ENCODE measurements at places on chromosomes 16 and 17.

- H3K4me1 ChIP-seq = no peaks in the 10 kb centered on the region
- no peaks in the 10 kb centered on the region for H3K36me3 ChIP-seq
- H3K27ac ChIP-seq = no peak overlapping the region
- H3K4me3 ChIP-seq = no peak overlapping the region
- no peaks in the 10 kb centered on the region for H3K27me3 ChIP-seq
These were observed 916.1 kb downstream of the KCNJ2 start for GRCh38 chr17:71085238-71086033.

DNA sequence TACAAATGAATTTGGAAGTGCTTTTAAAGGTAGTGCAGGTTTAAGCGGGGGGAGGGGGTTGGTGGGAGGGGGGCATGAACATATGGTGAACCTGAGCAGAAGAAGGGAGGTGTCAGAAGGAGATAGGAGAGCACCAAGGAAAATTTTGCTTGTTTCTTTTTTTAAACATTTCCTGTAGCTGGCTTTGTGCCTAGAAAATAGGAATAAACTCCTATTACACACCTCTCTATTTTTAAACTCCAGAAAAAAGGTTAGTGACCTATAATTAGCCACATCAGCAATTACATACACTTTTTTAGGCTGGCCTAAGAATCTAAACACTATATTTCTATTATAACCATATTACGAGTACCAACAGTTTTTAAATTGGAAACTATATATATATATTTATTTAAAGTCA is 159.1 kb downstream of the SKAP1 start:
- no peak for DNase-seq
- no peaks in the 10 kb centered on the region for H3K4me1 ChIP-seq
- H3K27me3 ChIP-seq = peaks cover 2% of the 10 kb centered on the region
- no peak overlapping the region for H3K27ac ChIP-seq
- no peak overlapping the region for H3K4me3 ChIP-seq

DNA sequence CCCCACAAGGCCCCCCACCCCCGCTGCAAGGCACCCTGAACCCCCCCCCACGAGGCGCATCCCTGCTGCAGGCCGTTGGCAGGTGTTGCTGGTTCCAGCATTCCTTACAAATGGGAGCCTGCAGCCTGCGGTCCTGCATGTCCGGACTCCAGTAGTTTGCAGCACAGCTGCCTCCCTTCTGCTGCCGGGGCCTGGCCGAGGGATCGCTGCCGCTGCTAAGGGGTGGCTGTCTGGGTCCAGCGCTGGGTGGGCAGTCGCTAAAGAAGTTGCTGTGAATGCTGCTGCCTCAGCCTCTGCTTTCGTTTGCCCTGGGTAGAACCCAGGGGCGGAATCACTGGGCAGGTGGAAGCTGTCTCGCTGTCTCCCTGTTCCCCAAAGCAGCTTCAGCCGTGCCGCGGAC is 11.8 kb downstream of the UTS2R start:
- H3K36me3 ChIP-seq = no peaks in the 10 kb centered on the region
- H3K4me1 ChIP-seq = no peaks in the 10 kb centered on the region
- H3K4me3 ChIP-seq = no peak overlapping the region
- H3K27ac ChIP-seq = no peak overlapping the region
- peaks cover 18% of the 10 kb centered on the region for H3K27me3 ChIP-seq

DNA sequence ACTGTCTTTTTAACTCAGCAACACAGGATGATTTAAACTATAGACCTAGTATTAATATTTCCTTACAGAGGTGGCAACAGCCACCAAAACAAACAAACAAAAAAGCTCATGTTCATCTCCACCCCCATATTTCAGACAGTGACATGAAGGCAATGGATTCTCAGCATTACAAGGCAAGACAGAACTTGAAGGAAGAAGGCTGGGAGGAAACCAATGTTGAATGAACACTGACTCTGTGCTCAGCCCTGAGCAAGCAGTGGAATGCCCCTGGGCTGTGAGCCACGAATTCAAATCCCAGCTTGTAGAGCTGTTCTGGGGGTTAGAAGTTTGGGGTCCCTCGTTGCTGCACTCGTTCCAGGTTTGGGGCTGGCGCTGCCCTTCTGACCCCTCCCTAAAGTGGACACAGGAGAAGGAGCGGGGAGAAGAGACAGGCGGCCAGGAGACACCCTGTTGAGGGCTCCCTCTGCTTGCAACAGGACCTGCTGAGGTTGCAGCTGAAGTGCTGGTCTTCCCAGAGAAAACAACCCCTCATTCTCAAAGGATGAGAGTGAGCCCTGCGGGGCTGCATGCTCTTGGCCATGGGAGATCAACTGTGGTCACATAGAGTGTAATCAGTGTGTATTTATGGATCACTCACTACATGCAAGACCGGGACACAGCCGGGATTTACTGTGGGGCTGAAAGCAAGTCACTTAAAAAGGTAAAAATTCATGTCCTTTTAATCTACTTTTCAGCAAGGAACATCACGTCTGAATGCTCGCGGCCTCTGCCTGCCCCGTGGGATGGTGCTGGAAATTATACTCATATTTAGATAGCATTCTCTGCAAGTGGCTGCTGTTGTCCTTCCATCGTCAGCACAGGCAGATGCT is 34.3 kb downstream of the MYH3 start:
- H3K36me3 ChIP-seq = no peaks in the 10 kb centered on the region
- no peak for DNase-seq
- H3K4me1 ChIP-seq = peaks cover 6% of the 10 kb centered on the region

DNA sequence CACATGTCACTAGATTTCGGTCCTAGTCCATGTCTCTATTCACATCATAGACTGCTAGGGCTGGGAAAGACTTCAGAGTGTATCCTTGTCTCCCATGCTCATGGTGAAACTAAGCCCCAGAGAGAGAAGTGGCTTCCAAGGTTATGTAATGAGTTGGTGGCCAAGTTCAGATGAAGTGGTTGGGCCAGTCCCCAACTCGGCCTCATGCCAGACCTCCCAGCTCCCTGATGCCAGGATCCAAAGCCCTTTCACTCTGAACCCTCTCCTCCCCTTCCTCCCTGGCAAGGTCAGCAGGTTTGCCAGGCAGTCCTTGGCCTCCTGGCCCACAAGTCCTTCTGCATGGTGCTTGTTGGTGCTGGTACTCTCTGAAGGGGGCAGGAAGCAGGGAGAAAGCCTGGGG is 189.7 kb downstream of the AXIN2 start:
- no peaks in the 10 kb centered on the region for H3K4me1 ChIP-seq
- H3K4me3 ChIP-seq = no peak overlapping the region
- no peak overlapping the region for H3K27ac ChIP-seq
- peaks cover 25% of the 10 kb centered on the region for H3K27me3 ChIP-seq
- DNase-seq = no peak

GRCh38 chr16:67528222-67528869 is at the start of gene RIPOR1:
TSS of gene RIPOR1 (plus strand) at chr16:67528829. CDS start at chr16:67538447, 9,618 bp downstream.
- peak within 1 kb of the TSS; percentile 95 for H3K27ac ChIP-seq
- no peak for DNase-seq
- no peaks in the 10 kb centered on the region for H3K27me3 ChIP-seq
- peaks cover 12% of the 10 kb centered on the region for H3K36me3 ChIP-seq

GRCh38 chr16:58732545-58733247 is 1.4 kb downstream of the GOT2 start:
- peaks cover 9% of the 10 kb centered on the region for H3K36me3 ChIP-seq
- no peaks in the 10 kb centered on the region for H3K27me3 ChIP-seq
- H3K27ac ChIP-seq = peak overlapping the region; percentile 62
- H3K4me3 ChIP-seq = peak overlapping the region; percentile 98
- no peak for DNase-seq

- no peaks in the 10 kb centered on the region for H3K4me1 ChIP-seq
- H3K27me3 ChIP-seq = peaks cover 2% of the 10 kb centered on the region
- no peak overlapping the region for H3K27ac ChIP-seq
- DNase-seq = no peak
- H3K36me3 ChIP-seq = no peaks in the 10 kb centered on the region
These were observed 57.3 kb downstream of the CACNG5 start for GRCh38 chr17:66892246-66892645.

DNA sequence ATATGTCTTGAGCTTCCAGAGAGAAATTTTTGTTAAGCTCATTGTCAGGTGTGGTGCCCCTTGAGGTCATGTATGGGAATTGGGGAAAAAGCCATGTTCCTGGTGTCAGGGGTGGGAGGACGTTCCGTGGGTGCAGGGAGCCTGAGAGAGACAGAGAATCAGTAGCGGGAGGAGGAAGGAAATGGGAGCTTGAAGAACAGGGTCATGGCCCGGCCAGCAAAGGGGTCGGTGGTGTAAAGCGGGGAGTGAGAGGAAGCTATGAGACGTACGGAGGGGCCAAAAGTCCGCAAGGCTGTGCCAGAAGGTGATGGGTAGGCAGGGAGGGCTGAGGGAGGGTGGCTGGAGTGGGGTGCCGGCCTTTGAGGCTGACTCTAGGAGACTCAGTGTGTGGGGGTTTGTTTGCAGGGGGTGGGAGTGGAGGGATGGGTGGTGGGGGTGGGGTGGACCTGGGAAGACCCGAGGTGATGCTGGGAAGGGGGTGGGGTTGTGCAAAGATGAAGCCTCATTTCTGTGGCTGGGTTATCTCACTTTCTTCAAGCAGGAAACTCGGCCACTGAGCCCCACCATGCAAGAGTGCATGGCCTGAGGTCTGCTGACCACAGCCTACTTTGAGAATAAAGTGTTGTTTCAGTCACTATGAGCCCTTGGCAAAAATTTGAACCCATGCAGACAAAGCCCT is 63.6 kb downstream of the PLCG2 start:
- H3K4me1 ChIP-seq = peaks cover 93% of the 10 kb centered on the region
- no peaks in the 10 kb centered on the region for H3K27me3 ChIP-seq
- peaks cover 44% of the 10 kb centered on the region for H3K36me3 ChIP-seq
- DNase-seq = no peak

- H3K27ac ChIP-seq = no peak overlapping the region
- no peak overlapping the region for H3K4me3 ChIP-seq
- DNase-seq = no peak
- H3K4me1 ChIP-seq = peaks cover 18% of the 10 kb centered on the region
- peaks cover 84% of the 10 kb centered on the region for H3K36me3 ChIP-seq
- no peaks in the 10 kb centered on the region for H3K27me3 ChIP-seq
These were observed 114.5 kb downstream of the ABCC6 start for GRCh38 chr16:16108759-16109158.

GRCh38 chr16:19005561-19006445 is 22.1 kb downstream of the TMC7 start:
- H3K4me1 ChIP-seq = no peaks in the 10 kb centered on the region
- no peaks in the 10 kb centered on the region for H3K36me3 ChIP-seq
- no peak overlapping the region for H3K27ac ChIP-seq
- peaks cover 3% of the 10 kb centered on the region for H3K27me3 ChIP-seq
- DNase-seq = no peak

GRCh38 chr16:72794319-72794718 is 253.6 kb downstream of the ZFHX3 start:
- DNase-seq = no peak
- peaks cover 36% of the 10 kb centered on the region for H3K36me3 ChIP-seq
- H3K4me1 ChIP-seq = no peaks in the 10 kb centered on the region
- H3K4me3 ChIP-seq = no peak overlapping the region
- no peaks in the 10 kb centered on the region for H3K27me3 ChIP-seq

- H3K27ac ChIP-seq = no peak overlapping the region
- H3K4me3 ChIP-seq = no peak overlapping the region
- no peak for DNase-seq
- H3K36me3 ChIP-seq = no peaks in the 10 kb centered on the region
- peaks cover 33% of the 10 kb centered on the region for H3K27me3 ChIP-seq
These were observed 26.1 kb upstream of the CBFA2T3 start for GRCh38 chr16:89002851-89003830.

- no peak for DNase-seq
- peaks cover 2% of the 10 kb centered on the region for H3K27me3 ChIP-seq
- no peak overlapping the region for H3K27ac ChIP-seq
- no peak overlapping the region for H3K4me3 ChIP-seq
These were observed 6.8 kb downstream of the SLC6A2 start for GRCh38 chr16:55662644-55663031.

DNA sequence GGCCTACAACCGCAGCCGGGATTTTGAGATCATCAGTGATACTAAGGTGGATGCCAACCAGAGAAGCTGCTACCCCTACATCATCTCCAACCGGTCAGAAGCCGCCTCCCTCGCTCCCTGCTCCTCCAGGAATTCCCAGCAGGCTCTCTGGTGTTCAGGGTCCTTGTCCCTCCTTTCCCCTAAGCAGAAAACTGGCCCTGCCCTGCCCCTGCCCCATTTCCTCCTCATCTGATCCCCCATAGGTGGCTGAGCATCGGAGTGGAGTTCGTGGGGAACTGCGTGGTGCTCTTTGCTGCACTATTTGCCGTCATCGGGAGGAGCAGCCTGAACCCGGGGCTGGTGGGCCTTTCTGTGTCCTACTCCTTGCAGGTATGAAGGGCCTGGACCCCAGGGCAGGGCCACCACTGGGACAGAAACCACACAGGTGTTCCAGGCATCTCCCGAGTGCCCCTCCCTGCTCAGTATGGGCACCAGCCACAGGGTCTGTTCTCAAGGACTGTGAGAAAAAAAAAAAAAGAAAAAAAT is 29.8 kb downstream of the ANKRD40 start:
- H3K27me3 ChIP-seq = peaks cover 41% of the 10 kb centered on the region
- H3K4me1 ChIP-seq = no peaks in the 10 kb centered on the region
- no peak overlapping the region for H3K4me3 ChIP-seq
- no peak for DNase-seq

GRCh38 chr16:85898521-85899442 is at the start of gene IRF8:
TSS of gene IRF8 (plus strand) at chr16:85899162. CDS start at chr16:85903016, 3,854 bp downstream.
- DNase-seq = peak; percentile 89
- peaks cover 43% of the 10 kb centered on the region for H3K36me3 ChIP-seq
- peak within 1 kb of the TSS; percentile 84 for H3K4me3 ChIP-seq
- H3K27me3 ChIP-seq = no peaks in the 10 kb centered on the region

- no peak overlapping the region for H3K4me3 ChIP-seq
- no peak overlapping the region for H3K27ac ChIP-seq
- H3K27me3 ChIP-seq = no peaks in the 10 kb centered on the region
- no peaks in the 10 kb centered on the region for H3K36me3 ChIP-seq
- no peaks in the 10 kb centered on the region for H3K4me1 ChIP-seq
- no peak for DNase-seq
These were observed 25.9 kb upstream of the APOH start for GRCh38 chr17:66255112-66255511.

DNA sequence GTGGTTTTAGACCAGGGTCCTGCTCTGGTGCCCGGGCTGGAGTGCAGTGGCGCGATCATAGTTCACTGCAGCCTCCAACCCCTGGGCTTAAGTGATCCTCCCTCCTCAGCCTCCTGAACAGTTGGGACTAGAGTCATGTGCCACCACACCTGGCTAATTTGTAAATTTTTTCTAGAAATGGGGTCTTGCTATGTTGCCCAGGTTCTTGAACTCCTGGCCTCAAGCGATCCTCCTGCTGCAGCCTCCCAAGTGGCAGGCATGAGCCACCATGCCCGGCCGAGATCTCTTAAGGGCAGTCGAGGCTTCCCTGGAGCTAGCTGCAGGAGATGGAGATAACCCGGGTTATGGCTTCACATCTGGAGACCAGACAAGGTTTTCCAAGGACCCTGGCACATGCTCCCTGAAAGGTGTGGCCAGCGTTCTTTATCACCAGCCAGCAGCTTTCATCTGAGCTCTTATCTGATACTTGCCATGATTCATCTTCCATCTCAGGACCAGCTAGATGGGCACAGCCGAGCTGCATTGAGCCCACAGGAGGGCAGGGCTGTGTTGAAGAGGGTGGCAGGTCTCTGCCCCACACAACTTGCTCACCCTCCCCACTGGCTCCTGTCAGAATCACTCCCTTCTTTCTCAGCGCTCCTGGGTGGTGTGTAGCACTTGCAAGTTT is 28.6 kb downstream of the SCNN1B start:
- H3K27me3 ChIP-seq = no peaks in the 10 kb centered on the region
- H3K36me3 ChIP-seq = no peaks in the 10 kb centered on the region
- H3K4me1 ChIP-seq = peaks cover 17% of the 10 kb centered on the region
